Panc1 (cell line): ENCODE measurements at places on chromosomes 12 and 14. TPM values are rescaled to one million over a fixed set of nuclear protein-coding genes. Genes with fewer than 3 reads are reported as not detected.

- no peak for DNase-seq
- no peaks in the 10 kb centered on the region for H3K36me3 ChIP-seq
- peaks cover 5% of the 10 kb centered on the region; the same call in 1 of the 2 replicates for H3K4me1 ChIP-seq
- H3K27ac ChIP-seq: no peak overlapping the region
- H3K4me3 ChIP-seq: no peak overlapping the region
- peaks cover 1% of the 10 kb centered on the region for H3K27me3 ChIP-seq
Measured at GRCh38 chr12:52646613-52647012, 5.4 kb downstream of the KRT2 start.

EML5 gene
- 0.10 TPM for total RNA-seq

ACOT6 gene
- not detected for total RNA-seq

GRCh38 chr14:37438444-37438843 is 156.6 kb downstream of the FOXA1 start:
- H3K27ac ChIP-seq: no peak overlapping the region
- H3K36me3 ChIP-seq: no peaks in the 10 kb centered on the region
- H3K4me3 ChIP-seq: no peak overlapping the region
- H3K4me1 ChIP-seq: no peaks in the 10 kb centered on the region
